ENCODE measurements at places on chromosomes 13 and 19.

DNA sequence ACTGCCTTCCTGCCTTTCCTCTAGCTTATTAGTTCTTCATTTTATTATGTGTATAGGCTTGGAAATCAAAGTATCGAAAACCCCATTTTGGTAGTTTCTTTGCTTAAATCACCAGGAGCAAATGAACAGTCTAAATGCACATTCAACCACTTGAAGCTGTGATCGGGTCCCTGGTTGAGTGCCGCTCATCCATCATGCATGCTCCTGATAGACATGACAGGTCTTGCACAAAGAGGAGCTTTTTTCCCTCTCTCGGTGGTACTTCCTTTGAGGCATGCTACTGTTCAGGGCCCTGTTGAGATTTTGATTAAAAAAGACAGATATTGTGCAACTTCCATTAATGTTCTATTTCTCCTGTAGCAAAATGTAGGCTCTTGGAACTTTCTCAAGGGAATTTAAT, 185.8 kb downstream of the OLFM4 start:
- no peak for DNase-seq

GRCh38 chr19:53792721-53793433, 31.2 kb downstream of the NLRP12 start:
- peak; percentile 48 for DNase-seq

GRCh38 chr19:41478171-41478570, 35.2 kb downstream of the ERICH4 start:
- DNase-seq, result no peak

DNA sequence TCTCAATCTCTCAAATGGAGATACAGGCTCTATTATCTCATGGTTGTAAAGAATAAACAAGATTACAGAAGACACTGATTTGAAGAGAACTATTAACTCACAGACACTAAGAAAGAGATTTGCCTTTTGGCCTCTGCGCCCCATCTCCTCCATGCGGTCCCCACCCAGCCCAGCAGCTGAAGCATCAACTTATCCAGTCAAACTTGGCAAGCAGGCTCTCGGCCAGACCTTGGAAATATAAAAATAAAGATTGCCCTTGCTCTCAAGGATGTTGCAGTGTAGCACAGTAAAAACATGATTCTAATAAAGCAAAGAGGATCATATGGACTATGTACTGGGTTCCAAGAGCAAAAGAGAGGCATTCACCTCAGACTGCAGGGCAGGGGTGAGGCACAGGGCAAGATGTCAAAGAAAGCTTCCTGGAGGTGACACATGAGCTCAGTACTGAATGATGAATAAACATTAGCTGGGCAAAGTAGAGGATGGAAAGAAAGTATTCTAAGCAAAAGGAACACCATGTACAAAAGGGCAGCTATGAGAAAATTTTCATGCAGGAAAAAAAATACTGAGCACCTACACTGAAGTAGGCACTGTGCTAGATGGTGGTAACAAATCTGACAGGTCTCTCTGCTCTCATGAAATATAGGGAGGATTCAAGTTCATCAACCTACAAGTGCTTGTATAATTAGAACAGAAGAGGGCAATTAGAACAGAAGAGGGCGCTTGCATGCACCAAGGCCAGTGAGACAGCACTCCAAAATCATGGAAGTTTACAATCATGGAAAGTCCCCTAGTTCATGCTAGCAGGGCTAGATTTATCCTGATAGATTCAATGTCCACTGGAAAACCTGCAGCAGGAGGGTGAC, 85.0 kb downstream of the SACS start:
- no peak for DNase-seq

DNA sequence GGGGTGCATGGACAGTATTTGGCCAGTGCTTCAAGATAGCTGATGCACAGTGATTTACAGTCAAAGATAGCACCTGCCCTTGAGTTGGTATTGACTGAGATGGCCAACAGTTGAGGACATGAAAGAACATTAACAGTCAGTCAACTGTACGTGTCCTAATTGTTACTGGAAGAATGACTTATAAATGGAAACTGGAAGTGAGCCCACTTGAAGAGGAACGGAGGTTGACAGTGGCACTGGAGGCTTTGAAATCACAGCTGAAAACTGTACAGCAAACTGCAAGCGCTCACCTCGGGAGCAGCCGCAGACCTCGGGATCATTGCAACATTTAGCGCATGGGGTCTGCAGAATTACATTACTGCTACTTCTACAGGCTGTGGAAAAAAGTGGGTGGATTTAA, 77.1 kb downstream of the GGACT start:
- no peak for DNase-seq

DNA sequence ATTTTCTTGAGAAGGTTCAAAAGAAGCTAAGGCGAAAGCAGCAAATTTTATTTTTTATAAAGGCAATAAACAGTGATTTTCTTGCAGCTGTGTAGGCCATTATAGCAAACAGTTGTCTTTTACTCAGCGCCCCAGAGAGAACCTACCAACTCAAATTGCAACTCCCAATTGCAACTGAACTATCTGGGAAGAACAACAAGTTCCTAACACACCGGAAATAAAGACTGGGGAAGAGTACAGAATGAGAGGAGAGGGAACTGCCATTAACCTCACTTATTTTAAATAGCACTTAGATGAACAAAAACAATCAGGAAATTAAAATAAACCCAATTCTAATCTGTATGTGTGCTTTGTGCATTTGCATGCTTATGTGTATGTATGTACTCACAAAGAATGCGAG, 171.1 kb downstream of the KCTD12 start:
- DNase-seq, result no peak

GRCh38 chr13:31739226-31739625, at the start of gene RXFP2:
Gene RXFP2 (plus strand): TSS chr13:31739526. CDS start chr13:31739613, 87 bp downstream.
- DNase-seq, result no peak

GRCh38 chr13:20230913-20231838, 943 bp downstream of the GJB6 start:
- no peak for DNase-seq

DNA sequence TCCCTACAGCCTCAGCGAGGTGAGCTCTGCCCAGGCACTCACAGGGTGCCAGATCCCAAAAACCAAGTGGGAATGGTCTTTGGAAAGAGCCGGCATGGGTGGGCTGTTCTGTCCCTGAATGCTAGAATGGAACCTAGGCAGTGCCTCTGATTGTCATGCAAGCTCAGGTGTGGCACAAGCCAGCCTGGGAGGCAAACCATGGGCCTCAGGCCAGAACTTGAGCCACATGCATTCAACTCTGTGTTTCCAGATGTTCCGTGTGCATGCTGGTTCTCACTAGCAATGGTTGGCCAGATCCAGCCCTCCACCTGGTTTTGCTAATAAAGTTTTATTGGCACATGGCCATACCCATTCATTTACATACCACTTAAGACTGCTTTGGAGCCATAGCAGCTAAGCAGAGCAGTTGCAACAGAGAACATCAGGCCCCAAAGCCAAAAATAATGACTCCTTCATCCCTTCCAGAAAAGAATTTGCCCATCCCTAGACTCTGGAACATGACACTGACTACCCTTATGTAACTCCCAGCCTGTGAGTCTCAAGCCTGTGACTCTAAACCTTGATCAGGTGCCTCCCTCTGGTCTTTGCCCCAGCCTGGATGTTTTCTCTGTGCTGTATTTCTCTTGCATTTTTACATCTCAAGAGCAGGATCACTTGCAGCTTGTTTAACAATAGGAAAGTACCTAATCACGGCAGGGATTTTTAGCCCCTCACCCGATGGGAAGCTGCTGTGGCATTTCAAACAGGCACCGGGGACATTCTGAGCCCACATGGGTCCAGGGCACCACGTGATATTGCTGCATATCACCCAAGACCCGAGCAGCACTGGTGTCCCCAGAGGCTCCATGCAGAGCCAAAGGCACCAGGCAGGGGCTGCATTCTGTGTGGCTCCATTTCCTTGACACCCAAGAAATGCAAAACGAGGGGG, 55.4 kb upstream of the USE1 start:
- no peak for DNase-seq

- no peak for DNase-seq
Measured at GRCh38 chr13:28421676-28422410, 73.1 kb downstream of the FLT1 start.

GRCh38 chr13:80305737-80306136, 35.2 kb downstream of the SPRY2 start:
- no peak for DNase-seq

DNA sequence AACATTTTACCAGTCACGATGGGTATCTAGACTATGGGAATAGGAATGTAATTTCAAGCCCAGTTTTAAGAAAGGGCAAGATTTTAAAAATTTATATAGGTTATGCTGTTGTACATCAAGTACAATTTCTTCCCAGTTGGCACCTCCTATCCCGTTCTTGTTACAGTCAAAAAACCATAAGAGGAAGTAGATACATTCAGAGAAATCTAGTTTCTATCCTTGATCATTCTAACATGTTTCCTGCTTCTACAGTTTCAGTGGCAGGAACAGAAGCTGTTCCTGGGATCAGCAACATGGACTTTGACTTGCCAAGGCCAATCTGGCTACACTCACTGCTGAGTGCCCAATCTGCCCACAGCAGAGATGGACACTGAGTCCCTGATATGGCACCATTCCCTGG, 14.7 kb upstream of the FPR3 start:
- no peak for DNase-seq

DNA sequence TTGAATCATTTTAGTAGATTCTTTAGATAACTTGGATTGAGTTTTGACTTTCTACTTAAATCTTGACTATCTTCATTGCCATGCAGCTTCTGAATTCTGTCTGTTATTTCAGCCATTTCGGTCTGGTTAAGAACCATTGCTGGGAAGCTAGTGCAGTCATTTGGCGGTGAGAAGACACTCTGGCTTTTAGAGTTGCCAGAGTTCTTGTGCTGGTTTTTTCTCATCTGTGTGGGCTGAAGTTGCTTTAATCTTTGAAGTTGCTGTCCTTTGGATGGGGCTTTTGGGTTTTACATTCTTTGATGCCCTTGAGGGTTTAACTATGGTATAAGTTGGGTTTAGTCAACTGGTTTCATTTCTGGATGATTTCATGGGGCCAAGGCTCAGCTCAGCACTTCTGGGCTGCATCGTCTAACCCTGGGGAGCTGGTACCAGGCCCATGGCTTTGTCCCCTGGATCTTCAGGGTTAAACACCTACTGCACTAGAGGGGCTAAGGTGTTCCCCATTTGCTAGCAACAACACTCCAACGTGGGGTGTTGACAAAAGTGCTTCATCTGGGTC, 10.0 kb upstream of the IGFL2 start:
- DNase-seq, result no peak

DNA sequence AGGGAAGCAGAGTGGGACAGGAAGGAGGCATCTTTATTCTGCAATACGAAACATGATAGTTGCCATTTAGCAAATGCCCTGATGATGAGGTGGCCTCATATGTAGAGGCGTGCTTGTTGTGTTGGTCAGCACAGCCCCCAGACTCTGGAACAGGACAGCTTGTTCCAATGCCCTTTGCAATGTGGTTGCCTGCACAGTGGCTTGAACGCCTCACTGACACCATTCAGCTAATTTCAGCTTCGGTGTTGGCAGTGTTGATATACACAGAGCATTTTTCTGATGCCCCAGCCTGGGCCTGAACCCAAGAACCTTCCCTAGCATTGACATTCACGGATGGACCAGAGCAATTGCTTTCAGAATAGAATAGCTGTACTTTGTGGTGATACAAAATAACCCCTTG, 133.3 kb downstream of the HS6ST3 start:
- DNase-seq, result no peak

DNA sequence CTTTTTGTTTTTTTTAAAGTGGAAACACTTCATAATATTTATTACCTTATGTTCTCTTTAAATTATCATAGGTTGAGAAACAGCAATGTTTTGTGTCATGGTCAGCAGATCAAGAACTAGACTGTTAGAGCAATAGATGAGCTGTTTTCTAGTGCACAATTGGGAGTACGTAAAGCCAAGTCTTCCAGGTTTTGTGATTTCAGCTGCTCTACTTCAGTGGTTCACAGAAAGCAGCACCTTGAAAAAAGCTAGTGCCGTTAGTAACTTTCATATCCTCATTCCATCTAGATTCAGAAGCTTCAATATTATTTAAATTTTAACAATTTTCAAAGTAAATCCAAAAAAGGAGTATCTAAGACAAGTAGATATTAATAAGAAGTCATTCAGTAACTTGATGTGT, 1.9 kb downstream of the GPR18 start:
- no peak for DNase-seq

DNA sequence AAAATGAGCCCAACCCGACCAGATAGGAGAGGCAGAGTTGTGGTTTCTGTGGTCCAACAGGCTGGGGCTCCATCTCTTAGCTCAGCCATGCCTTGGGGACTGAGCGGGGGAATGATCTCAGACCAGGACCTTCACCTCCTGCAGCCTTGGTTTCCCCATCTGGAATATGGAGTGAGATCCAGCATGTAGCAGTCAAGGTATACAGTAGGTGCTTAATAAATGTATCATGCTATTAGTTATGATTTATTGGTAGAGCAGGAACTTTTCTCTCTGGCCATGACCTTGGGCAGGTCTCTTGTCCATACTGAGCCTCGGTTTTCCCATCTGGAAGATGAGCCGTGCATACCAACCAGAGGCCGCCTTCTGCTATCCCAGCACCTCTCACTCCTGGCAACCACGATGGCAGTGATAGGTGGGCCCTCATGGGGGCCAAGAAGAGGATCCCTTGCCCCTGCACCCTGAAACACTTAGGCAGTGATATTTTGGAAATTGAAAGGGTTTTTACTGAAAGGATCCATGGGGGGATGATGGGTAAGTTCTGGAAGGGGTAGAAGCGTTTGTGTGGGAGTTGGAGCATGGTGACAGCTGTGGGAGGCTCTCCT, 9.1 kb downstream of the TM6SF2 start:
- no peak for DNase-seq

- DNase-seq, result no peak
Measured at GRCh38 chr19:31532034-31532433, 182.8 kb upstream of the TSHZ3 start.

DNA sequence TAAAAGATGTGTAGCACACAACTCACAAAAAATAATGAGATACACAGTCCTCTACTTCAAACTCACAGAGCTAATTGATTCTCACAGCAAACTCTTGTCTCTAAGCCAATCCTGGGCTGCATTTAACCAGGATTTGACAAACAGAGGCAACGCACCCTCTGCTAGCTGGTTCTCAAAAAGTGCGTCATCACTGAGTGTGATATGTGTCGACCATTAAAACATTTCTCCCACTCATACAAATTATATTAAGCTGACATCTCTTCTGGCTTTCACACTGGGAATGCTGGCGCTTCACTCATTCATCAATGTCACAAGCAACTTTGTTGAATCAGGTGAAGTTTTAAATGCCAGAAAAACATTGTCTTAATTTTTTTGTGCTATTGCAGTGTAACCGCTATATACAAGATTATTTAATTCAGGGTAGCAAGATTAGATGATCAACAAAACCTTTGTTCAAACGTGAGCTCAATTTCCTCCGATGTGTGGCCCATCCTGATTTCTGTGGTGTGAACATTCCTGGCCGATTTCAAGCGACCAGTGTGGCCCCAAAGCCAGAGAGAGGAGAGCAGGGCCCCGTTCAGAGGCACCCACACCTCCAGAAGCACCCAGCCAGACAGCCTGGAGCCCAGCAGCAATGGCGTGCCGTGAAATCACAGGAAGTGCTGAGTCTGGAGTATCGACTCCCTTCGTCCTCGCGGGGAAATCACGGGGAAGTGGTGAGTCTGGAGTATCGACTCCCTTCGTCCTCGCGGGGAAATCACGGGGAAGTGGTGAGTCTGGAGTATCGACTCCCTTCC, 49.4 kb downstream of the RASA3 start:
- DNase-seq, result no peak

- DNase-seq, result no peak
Measured at GRCh38 chr13:111621164-111621563, 300.7 kb downstream of the TEX29 start.

All from stimulated activated naive CD4-positive, alpha-beta T cell (primary cell).